ENCODE measurements at places on chromosomes 16 and 17.

- no peak overlapping the region for H3K27ac ChIP-seq
- no peaks in the 10 kb centered on the region for H3K36me3 ChIP-seq
- peak; percentile 35 for DNase-seq
- H3K27me3 ChIP-seq: peaks cover 39% of the 10 kb centered on the region
Observed at GRCh38 chr17:56681561-56682266, 88.2 kb downstream of the NOG start.

DNA sequence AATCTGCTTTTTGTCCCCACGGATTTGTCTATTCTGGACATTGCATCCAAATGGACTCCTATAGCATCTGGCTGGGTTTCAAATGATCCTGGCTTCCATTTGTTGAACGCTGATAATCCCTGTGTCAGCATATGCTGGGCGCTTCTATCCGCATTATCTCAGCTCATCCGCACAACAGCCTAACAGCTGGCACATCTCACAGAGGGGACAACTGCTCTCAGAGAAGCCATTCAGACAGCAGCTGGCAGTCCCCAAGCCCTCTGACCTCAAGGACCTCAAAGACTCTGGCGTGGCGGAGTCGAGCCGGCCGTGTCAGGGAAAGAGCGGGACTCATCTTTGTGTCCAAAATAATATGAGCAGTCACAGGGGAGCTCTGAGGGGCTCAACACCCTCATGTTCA is 82.3 kb downstream of the NT5M start:
- H3K36me3 ChIP-seq: no peaks in the 10 kb centered on the region
- H3K4me1 ChIP-seq: peaks cover 1% of the 10 kb centered on the region
- no peak overlapping the region for H3K27ac ChIP-seq

DNA sequence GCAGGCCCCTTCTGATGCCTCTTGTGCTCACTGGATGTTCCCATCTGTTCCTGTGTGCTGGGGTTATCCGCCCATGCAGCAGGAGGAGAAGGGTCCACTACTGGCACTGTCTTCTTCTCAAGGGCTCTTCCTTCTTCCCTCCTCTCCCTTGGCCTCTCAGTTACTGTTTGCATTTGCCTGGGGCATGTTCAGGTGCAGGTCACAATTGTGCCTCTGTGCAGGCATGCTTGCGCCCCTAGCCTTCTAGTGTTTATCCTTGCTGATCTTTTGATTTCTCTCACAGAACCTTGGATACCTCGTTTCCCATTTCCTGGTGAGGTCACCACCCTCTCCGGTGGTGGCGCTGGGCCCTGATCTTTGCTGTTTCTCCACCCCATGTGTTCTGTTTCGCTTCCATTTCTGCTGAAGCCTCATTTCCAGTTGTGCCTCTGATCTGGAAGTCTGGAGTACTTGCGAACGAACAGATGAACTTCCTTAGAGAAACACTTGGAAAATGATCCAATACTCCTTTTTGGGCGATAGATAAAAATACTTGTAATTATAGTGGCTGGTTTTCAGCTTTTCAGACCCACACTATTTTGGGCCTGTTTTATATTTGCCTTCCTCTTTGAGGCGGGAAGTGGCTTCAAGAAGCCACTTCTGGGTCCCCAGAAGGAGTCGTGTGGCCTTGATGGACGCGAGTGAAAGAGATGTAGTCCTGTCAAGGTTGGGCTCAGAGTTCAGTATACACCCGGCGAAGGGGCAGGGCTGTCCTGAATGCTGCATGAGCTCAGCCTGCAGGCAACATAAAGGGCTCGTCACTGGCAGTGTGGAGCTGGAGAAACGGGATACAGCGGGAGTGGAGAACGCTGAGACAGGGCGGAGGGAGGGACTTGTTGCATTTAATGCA is 312.9 kb downstream of the SNX29 start:
- H3K27me3 ChIP-seq: no peaks in the 10 kb centered on the region
- H3K4me3 ChIP-seq: no peak overlapping the region
- no peak for DNase-seq
- H3K27ac ChIP-seq: no peak overlapping the region

DNA sequence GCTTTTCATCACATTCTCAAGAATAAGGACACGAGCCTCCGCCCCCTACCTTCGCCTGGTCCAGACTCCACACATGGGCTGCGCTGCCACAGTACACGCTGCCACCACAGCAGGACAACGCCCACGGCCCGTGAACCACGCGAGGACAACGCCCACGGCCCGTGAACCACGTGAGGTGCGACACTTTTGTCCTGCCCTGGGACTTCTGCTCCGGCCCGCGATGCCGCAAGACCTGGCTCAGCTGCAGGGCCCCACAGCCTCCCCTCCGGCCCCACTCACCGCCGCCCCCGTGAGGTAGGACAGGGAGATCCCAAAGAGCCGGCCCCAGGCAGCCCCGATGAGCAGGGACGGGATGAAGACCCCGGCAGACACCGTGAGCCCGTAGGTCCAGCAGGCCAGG is 5.9 kb upstream of the CCDC154 start:
- DNase-seq: no peak
- no peaks in the 10 kb centered on the region for H3K4me1 ChIP-seq

DNA sequence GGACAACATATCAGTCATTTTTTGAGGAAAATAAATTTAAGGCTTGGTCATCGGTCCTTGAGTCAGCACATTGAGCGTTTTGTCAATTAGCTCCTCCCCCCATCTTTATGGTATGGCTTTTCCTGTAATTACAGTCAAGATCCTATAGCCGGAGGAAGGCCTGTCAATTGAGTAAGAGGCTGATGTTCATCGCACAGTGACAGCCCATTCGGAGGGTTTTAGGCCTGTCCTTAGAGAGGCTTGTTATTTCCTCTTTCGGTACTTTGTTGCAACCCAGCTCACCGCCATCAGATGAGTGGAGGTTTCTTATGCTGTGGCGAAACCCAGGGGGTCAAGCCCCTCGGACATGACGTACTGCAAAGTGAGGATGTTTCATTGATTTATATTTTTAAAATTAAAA is 395.2 kb downstream of the WWOX start:
- no peaks in the 10 kb centered on the region for H3K27me3 ChIP-seq
- no peaks in the 10 kb centered on the region for H3K36me3 ChIP-seq
- H3K27ac ChIP-seq: no peak overlapping the region

- no peaks in the 10 kb centered on the region for H3K36me3 ChIP-seq
- H3K4me3 ChIP-seq: no peak overlapping the region
- H3K4me1 ChIP-seq: no peaks in the 10 kb centered on the region
- no peak for DNase-seq
- peaks cover 6% of the 10 kb centered on the region for H3K27me3 ChIP-seq
- no peak overlapping the region for H3K27ac ChIP-seq
Observed at GRCh38 chr17:56392321-56392720, 201.2 kb upstream of the NOG start.

DNA sequence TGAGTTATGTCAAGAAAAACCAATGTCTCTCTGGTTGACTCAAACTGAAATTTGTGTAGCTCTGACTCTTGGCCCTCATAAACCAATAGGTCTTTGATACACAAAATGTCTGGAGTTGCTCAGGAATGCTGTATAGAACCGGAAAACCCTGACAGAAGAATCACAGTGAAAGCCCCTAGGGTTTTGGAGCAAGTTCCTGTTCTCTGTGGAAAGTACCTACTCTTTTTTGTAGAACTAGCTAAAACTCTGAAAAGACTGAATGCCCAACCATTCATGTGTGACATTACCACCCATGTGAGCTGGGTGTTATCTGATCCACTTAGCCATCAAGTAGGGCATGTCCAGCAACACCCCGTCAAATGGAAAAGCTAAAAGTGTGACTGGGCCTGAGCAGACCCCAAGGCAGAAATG is 28.8 kb downstream of the CCL4 start:
- H3K27me3 ChIP-seq: peaks cover 24% of the 10 kb centered on the region
- H3K4me3 ChIP-seq: no peak overlapping the region
- no peak for DNase-seq
- no peak overlapping the region for H3K27ac ChIP-seq

GRCh38 chr16:11624205-11624604 is 37.5 kb upstream of the LITAF start:
- DNase-seq: peak; percentile 20
- H3K4me1 ChIP-seq: peaks cover 73% of the 10 kb centered on the region
- peak overlapping the region; percentile 87 for H3K27ac ChIP-seq
- H3K27me3 ChIP-seq: no peaks in the 10 kb centered on the region
- peak overlapping the region; percentile 5 for H3K4me3 ChIP-seq
- H3K36me3 ChIP-seq: peaks cover 23% of the 10 kb centered on the region

GRCh38 chr16:17270683-17271109 is 200.1 kb downstream of the XYLT1 start:
- DNase-seq: no peak
- H3K4me1 ChIP-seq: peaks cover 51% of the 10 kb centered on the region
- H3K27me3 ChIP-seq: no peaks in the 10 kb centered on the region
- peaks cover 16% of the 10 kb centered on the region for H3K36me3 ChIP-seq

GRCh38 chr17:6496640-6497441 is 52.6 kb downstream of the PIMREG start:
- H3K4me3 ChIP-seq: no peak overlapping the region
- peaks cover 14% of the 10 kb centered on the region for H3K4me1 ChIP-seq
- peaks cover 7% of the 10 kb centered on the region for H3K27me3 ChIP-seq
- H3K36me3 ChIP-seq: no peaks in the 10 kb centered on the region
- no peak for DNase-seq
- no peak overlapping the region for H3K27ac ChIP-seq

DNA sequence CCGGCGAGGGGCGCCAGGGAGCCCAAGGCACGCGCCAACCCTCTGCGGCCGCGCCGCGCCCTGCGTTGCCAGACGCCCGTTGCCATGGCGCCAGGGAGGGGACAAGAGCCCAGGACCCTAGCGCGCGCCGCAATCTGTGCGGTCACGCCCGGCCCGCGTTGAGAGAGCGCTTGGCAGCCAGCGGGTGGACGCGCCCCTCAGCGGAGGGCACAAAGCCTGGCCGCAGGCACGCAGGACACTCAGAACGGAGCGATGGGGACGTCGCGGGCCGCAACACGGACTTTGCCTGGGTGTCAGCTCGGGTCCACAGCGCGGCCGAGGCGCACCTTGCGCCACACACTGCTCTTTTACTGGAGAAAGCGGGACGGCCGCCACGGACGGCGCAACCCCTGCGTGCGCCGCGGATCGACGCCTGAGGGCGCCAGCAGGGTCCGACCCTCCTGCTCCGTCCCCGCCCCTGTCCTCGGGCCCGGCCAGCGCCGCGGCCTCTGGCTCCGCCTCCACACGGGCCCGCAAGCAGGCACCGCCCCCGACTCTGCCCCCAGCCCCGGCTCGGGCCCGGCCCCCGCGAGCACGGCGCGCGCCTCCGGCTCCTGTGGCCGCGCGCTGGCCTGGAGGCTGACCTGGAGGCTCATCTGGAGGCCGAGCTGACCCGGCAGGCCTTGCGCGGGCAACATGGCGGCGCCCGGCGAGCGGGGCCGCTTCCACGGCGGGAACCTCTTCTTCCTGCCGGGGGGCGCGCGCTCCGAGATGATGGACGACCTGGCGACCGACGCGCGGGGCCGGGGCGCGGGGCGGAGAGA is at the start of gene GFER:
Gene GFER, plus strand, starts transcription at position 650 of the 803 bp plus-strand sequence. Its CDS starts 26 bp downstream, at position 676.
- peak within 1 kb of the TSS; percentile 74 for H3K27ac ChIP-seq
- peaks cover 37% of the 10 kb centered on the region for H3K27me3 ChIP-seq
- peaks cover 6% of the 10 kb centered on the region for H3K36me3 ChIP-seq
- DNase-seq: peak; percentile 64
- H3K4me3 ChIP-seq: peak within 1 kb of the TSS; percentile 80

DNA sequence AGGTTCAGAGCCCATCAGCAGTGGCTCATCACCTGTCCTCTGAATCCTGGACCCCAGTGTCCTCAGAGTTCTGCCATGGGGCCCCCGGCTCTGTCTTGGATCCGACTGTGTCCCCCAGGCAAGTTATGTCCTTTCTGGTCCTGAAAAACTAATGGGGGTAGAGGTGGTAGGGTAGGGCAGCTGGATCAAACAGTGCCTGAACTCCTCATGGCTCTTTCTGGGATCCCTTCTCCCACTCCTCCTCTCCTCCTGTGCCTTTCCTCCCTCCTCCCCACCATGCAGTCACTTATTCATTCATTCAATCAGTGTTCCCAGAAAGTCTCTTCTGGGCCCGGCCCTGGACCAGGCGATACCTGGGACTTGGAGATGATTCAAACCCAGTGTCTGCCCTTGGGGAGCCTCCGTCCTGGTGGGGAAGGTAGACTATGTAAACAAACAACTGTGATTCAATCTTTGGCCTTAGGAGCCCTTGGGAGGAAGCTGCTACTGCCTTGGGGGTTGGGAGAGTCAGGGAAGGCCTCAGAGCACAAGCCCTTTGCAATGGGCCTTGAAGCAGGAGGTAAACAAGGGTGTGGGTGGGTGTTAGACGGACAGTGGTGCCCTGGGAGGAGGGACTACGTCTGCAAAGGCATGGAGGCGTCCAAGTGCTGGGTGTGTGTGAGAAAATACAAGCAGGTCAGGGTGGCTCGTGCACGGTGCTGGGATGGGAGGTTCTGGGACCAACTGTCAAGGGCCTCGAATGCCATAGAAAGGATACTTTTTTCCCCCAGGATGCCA is 6.4 kb upstream of the FAM83G start:
- peaks cover 7% of the 10 kb centered on the region for H3K27me3 ChIP-seq
- H3K36me3 ChIP-seq: no peaks in the 10 kb centered on the region
- no peak for DNase-seq

GRCh38 chr17:68567035-68567434 is 34.1 kb downstream of the FAM20A start:
- H3K27me3 ChIP-seq: peaks cover 16% of the 10 kb centered on the region
- DNase-seq: no peak
- no peak overlapping the region for H3K4me3 ChIP-seq
- H3K27ac ChIP-seq: no peak overlapping the region
- no peaks in the 10 kb centered on the region for H3K36me3 ChIP-seq

DNA sequence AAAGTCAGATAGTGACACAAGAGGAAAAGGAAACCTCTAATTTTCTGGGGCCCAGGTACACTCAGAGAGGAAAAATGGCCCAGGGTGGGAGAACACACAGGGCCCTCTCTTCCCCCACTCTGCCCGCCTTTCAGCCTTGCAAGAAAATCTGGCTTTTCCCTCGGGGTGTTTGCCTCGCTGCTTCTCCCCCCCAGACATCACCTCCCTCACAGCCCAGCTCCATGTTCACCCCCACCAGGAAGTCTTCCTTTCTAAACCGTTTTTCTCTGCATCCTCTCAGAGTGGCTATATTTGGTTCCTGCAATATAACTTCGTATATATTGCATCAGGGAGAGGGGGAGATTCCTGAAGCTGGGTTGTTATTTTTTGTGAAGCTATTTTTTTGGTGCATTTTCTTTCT is 27.3 kb downstream of the RPRML start:
- DNase-seq: no peak
- no peaks in the 10 kb centered on the region for H3K4me1 ChIP-seq
- H3K27ac ChIP-seq: no peak overlapping the region
- peaks cover 4% of the 10 kb centered on the region for H3K36me3 ChIP-seq
- H3K4me3 ChIP-seq: no peak overlapping the region
- no peaks in the 10 kb centered on the region for H3K27me3 ChIP-seq

DNA sequence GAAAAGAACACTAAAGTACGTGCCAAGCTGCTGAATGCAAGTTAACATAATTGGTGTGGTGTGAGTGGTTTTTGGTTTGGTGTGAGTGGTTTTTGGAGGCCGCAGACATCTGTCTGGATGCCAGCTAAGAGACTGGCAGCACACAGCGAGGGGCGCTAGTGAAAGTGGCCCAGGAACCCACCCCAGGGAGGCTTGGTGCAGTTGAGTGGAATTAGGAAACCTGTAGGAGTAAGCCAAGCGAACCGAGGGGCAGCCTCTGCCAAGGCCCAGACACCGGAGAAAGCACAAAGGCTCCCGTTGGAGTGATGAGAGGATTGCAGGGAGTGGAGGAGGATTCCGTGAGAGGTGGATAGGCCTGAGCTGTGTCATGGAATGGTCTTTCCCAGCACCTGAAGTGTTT is 24.6 kb upstream of the SLC5A11 start:
- H3K27ac ChIP-seq: no peak overlapping the region
- no peak for DNase-seq
- no peak overlapping the region for H3K4me3 ChIP-seq
- no peaks in the 10 kb centered on the region for H3K4me1 ChIP-seq
- H3K27me3 ChIP-seq: no peaks in the 10 kb centered on the region
- H3K36me3 ChIP-seq: peaks cover 54% of the 10 kb centered on the region

Data from activated CD4-positive, alpha-beta T cell treated with anti-CD3 and anti-CD28 coated beads, Interleukin-2, amount 10 ng/mL, durations not matched to agents 7 days and 5 days (primary cell).